ENCODE measurements at places on chromosomes 16 and 17.
A peak's percentile ranks its signal among the peaks of the same experiment; 100 is the strongest.

DNA sequence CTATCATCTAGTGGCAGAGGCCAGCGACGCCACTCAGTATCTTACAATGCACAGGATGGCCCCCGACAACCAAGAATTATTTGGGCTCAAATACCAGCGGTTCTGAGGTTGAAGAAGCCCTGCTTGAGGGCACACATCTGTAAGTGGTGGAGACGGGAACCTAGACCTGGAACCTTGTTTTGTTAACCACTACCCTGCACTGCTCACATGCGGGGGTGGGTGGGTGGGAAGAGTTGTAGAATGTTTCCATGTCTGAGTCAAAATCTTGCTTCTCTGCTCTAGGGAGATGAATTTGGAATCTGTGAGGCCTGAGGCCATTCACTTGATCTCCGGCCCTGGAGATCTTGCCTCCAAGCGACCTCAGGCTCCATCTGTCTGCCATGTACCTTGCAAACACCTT, 44.1 kb downstream of the ABCC1 start:
- DNase-seq = no peak

- no peak for DNase-seq
Observed at GRCh38 chr17:56305007-56305406, 151.7 kb downstream of the ANKFN1 start.

- no peak for DNase-seq
Observed at GRCh38 chr17:30831257-30831656, 509 bp upstream of the ATAD5 start.

DNA sequence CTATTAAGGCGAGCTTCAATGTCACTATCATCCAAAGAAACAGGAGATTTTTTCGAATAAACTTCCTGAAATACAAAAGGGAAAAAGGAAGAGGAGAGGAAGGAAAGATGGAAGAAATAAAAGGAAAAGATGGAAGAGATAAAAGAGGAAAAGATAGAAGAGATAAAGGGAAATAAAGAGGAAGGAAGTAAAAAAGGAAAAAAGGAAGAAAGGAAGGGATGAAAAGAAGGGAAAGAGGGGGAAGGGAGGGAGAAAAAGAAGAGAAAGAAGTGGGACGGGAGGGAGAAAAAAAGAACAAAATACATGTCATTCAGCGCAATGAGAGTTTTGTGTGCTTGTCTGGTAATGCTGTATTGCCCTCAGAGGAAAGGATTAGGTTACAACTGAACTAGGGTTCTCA, 62.2 kb downstream of the CEP112 start:
- DNase-seq = no peak

- DNase-seq = no peak
Observed at GRCh38 chr17:60135951-60136666, 13.7 kb upstream of the CA4 start.

GRCh38 chr16:11170696-11171447, 85.1 kb downstream of the SOCS1 start:
- DNase-seq = no peak

DNA sequence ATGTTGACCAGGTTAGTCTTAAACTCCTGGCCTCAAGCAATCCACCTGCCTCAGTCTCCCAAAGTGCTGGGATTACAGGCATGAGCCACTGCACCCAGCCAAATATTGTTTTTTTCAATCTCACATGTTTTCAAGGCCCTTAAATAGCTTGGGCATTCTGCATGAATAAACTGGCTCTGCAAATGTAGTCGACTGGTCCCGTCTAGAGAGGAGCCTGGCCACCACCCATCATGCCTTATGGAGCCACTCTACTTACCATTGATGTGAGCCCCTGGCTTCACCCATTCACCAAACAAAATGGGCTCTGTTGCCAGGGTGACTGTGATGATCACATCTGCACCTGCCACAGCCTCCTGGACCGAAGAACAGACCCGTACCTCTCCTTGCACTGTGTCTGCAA, 10.8 kb downstream of the CRYM start:
- DNase-seq = no peak

- peak; percentile 28 for DNase-seq
Observed at GRCh38 chr16:53773150-53773846, 69.3 kb downstream of the FTO start.

GRCh38 chr16:24626256-24626655, 86.9 kb downstream of the RBBP6 start:
- no peak for DNase-seq

- DNase-seq = no peak
Observed at GRCh38 chr17:78138204-78139060, 7.8 kb upstream of the C17orf99 start.

GRCh38 chr16:83552228-83552627, 255.6 kb upstream of the HSBP1 start:
- peak; percentile 31 for DNase-seq

- no peak for DNase-seq
Observed at GRCh38 chr16:50735629-50736122, 6.2 kb upstream of the CYLD start.

- no peak for DNase-seq
Observed at GRCh38 chr17:55825213-55825612, 74.4 kb downstream of the PCTP start.

DNA sequence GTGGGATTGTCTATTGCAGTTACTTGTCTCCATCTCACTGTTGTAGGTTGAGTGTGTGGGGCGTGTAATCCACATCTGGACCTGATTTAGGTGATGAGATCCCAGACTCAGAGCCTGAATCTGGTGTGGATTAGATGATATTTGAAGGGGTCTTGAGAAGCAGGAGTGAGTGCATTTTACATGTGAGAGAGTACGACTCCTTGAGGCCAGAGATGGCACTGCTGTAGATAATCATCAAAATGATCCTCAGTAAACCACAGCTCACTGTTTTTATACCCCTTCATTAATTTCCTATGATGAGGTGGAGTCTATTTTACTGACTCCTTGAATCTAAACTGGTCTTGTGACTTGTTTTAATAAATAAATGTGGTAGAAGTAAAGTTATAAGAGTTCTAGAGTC, 732.5 kb downstream of the KCNJ2 start:
- DNase-seq = no peak

DNA sequence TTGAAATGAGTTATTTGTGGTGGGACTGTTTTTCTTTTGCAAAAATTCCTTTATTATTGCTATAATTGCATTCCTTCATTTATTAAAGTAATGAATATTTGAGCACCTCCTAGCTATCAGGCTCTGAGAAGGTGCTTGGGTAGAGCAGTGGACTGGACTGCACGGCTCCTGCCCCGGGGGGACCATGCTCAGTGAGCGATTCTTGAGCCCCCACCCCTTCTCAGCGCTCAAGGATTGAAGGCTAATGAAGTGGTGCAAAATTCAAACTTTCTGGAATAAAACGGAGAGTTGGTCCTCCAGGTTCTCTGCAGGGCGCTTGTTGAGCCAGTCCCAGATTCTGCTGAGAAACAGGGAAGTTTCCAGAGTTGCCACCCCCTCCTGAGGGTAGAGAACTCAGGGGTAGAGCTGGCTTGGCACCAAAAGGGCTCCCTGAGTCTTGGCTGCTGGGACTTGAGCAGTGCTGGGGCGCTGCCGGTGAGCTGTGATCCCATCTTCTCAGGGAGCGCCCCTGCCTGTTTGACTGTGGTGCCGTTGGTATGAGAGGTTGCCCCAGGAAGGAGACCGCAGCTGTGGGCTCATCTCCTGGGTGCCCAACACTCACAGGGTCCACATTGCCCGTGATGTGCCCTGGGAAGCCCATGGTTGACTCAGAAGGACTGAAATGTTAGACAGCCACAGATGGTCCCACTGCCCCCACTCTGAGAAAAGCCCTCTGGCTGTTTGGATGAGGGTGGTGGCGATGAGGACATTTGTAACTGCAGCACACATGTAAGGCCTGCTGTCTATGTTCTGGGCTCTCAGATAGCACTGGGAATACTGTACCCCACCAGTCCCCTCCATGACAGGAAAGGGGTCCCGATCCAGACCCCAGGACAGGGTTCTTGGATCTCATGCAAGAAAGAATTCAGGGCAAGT, 20.0 kb downstream of the KSR1 start:
- no peak for DNase-seq

DNA sequence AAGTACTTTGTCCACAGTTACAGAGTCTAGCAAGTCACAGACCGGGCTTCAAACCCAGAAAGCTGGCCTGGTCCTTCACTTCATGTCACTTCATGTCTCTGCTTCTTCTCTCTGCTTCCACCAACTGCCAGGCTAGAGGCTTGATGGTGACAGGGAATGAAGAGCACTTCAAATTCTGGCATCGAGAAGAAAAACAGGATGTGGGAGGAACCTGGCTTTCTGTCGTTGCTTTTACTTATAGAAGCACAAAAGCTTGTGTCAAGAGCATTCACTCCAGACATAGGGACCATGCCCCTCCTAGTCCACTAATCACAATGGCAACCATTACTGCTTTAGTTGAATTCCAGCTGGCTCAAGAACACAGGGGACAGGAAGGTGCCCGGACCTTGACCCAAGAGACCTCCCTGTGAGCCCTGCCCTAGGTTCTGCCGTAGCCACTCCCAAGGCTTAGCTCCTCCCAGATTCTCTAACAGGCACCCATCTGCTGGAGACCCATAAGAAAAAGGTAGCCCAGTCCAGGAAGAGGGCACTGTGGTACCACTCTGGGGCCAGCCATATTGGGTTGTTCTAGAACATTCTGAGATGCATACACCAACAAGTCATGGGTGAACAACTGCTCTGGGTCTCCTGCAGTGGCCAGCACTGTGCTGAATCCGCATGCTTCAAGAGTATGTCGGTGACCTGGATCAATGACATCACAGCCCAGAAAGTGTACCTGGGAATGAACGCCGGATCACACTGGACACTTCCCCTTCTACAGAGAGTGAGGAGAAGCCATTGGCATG, 181.8 kb downstream of the C16orf95 start:
- no peak for DNase-seq

- no peak for DNase-seq
Observed at GRCh38 chr17:80665792-80666191, 121.2 kb downstream of the RPTOR start.

GRCh38 chr16:610513-611381, 20.0 kb upstream of the WFIKKN1 start:
- DNase-seq = no peak

DNA sequence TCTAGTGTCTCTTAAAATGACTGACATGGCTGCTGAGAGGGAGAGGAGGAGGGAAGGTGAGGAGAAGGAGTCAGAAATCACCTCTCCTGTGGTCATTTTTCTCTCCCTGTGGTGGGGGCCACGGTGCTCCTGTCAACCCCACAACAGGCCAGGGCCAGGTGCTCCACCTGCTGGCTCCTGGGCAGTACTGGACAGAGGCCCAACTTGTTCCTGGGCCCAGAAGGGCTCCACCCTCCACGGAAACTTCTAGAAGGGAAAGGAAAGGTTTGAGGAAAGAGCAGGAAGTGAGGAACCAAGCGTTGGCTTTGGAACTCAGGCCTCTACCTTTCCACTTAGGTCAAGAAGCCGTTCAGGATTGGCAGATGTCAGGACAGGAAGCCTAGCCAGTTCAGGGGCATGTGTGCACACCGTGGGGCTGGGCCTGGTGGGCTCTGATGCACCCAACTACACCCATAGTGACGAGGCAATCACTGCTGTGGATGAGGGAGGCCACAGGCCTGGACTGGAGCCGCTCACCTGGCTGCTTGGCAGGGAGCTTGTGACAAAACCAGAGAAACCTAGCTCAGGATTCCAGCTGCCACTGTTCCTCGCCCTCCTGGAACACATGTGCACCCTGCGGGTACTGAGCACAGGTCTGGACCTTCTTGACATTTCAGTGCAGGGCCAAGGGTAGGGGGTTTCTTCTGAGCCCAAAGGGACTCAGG, 36.1 kb downstream of the WNT3 start:
- no peak for DNase-seq

DNA sequence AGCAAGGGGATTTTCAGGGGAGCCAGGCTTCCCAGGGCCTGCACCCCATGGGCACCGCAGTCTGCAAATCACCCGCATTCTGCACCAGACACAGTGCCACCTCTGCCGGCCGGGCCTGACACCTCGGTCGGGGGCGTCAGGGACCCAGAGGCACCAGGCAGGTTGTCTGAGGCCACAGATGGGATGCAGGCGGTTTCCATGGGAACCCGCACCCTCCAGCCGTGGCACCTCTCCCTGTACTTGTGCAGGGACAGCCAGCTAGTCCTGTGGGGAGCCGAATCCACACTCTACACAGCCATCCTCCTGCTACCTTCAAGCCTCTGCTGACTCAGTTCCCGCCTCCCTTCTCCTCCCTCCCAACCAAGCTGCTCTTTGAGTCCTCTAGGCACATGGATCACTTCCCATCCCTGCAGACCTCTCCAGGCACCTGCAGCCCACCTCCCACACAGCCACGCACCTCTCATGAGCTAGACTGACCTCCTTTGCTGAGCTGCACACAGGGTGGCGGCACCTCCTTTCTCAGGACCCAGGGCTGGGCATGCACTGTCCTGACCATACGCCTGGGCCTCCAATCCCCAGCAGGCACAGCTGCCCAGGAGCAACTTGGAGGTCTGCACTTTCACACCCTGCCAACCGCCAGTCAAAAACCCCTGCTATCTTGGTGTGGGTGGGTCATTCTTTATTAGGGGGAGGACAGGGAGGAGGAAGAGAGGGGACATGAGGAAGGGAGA, 119.5 kb downstream of the C16orf78 start:
- no peak for DNase-seq

GRCh38 chr17:17557796-17558195, 33.7 kb downstream of the PEMT start:
- no peak for DNase-seq

- no peak for DNase-seq
Observed at GRCh38 chr16:76816475-76816874, 374.5 kb upstream of the MON1B start.

DNA sequence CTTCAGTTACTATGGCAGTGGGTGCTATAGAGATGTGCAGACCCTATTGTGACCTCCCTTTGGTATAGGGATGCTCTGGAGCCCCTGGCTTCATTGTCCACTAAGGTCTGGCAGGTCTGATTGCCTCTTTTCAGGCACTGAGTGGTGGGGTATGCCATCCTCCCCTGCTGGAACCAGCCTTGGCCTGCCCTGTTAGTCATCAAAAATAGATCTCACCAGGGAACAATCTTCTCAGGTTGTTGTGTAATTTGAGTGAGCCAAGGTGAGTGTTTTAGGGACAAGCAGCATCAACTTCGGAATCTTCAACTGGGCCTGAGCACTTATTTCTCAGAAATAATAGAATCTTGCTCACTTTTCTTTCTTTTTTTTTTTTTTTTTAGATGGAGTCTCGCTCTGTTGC, 19.6 kb downstream of the HMOX2 start:
- no peak for DNase-seq

GRCh38 chr17:59328601-59329000, 2.9 kb upstream of the YPEL2 start:
- no peak for DNase-seq

DNA sequence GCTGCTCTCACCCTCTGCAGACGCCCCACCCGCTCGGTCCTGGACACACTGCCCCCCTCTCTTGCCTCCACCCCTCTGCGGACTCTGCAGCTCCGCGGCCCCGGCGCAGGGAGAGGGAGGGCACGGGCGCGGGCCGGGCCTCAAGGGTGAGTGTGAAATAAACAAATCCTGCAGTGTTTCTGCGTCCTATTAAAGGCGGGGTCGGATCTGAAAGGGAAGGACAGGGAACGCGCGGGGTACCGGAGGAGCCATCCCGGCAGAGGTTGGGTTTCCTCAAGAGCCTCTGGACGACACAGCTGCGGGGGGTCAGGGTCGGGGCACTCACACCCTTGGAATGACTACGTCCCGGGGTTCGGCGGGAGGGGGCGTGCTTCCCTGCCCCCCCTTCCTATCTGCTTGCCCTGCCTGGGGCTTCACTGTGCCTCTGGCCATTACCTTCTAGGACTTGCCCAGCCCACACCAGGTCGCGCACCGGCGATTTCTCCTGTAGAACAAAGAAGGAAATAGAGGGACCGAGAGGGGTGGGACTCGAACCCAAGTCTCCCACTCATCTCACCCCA, 466 bp upstream of the HSF4 start:
- no peak for DNase-seq
